ENCODE measurements at places on chromosomes 2 and 18. TPM values are rescaled to one million over a fixed set of nuclear protein-coding genes. Genes with fewer than 3 reads are reported as not detected.
A peak's percentile ranks its signal among the peaks of the same experiment; 100 is the strongest.

DNA sequence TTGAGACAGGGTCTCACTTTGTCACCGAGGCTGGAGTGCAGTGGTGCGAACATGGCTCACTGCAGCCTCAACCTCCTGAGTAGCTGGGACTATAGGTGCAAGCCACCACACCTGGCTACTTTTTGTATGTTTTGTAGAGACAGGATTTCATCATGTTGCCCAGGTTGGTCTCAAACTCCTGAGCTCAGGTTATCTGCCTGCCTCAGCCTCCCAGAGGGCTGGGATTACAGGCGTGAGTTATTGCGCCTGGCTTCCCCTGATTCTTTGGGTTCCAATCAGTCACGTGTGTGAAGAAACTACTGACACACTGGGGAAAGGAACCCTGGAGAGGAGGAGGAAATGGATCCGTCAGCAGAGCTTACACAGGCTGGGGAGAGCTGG, 22.3 kb upstream of the RAB10 start:
- H3K27me3 ChIP-seq, result no peaks in the 10 kb centered on the region
- H3K27ac ChIP-seq, result no peak overlapping the region
- H3K4me1 ChIP-seq, result peaks cover 2% of the 10 kb centered on the region
- H3K4me3 ChIP-seq, result no peak overlapping the region

DNA sequence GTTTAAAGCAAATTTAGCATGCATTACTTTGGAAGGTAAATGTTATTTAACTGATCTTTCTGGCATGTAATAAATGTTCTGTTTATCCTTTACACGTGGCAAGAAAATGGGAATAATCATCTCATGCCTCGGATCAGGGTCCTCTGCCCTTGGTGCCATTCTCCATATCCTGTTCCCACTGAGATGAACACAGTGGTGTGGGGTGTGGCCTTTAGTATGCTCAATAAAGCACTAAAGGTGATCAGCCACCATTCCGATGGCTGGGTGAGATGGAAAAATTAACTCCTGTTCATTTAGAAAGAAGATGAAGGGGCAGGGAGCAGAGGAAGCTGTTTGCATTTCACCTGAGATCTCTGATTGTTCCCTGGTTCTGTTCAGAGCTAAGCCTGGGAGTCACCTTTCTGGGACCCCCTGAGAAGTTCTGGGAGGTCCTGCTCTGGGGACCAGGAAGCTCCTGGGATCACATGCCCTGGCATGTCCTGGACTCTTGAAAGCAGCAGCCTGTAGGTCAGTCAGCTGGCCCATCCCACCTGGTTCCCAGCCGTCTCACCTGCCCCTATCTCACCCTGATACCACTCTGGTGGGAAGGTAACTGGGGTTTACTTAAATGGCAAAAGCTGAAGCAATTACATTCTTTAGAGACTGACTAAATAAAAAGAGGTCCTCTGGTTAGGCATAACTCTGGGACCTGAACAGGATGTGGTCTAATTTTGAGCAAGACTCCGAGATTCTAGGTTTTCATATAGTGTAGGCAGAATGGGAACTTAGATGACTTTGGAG, 288.9 kb upstream of the EPAS1 start:
- H3K36me3 ChIP-seq, result no peaks in the 10 kb centered on the region
- peaks cover 5% of the 10 kb centered on the region for H3K4me1 ChIP-seq
- DNase-seq, result no peak
- H3K4me3 ChIP-seq, result no peak overlapping the region
- H3K27ac ChIP-seq, result no peak overlapping the region

DNA sequence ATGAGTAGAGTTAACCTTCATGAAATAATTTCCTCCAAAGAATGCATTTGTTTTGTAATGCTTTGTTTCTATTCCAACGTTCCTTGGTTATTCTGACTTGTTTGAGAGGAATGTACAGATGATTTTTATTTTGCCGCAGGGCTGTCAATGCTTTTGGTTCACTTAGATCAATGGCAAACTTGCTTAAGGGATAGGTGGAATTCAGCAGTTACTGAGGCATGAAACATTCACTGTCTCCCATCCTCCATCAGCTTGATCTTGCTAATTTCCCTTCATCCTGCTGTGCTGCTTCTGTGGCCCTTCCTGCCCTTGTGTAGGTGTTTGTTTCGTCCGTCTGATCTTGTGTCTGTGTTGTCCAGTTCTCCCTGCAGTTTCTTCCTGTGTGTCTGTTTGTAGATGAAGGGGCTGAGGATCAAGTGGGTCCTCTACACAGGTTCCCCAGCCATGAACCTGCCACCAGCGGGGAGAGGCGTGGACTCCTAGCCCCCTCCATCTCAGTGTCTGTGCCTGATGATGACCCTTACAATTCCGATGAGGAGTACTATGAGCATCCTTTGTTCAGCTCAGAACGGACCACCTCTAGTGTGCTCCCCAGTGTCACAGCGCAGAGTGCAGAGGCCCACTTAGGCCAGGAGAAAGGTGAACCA, 84.2 kb upstream of the UNC80 start:
- H3K4me1 ChIP-seq, result no peaks in the 10 kb centered on the region
- no peaks in the 10 kb centered on the region for H3K27me3 ChIP-seq
- H3K4me3 ChIP-seq, result no peak overlapping the region
- no peaks in the 10 kb centered on the region for H3K36me3 ChIP-seq

GRCh38 chr18:319720-320119, 51.9 kb upstream of the THOC1 start:
- H3K4me3 ChIP-seq, result no peak overlapping the region
- no peak for DNase-seq
- H3K4me1 ChIP-seq, result no peaks in the 10 kb centered on the region

DNA sequence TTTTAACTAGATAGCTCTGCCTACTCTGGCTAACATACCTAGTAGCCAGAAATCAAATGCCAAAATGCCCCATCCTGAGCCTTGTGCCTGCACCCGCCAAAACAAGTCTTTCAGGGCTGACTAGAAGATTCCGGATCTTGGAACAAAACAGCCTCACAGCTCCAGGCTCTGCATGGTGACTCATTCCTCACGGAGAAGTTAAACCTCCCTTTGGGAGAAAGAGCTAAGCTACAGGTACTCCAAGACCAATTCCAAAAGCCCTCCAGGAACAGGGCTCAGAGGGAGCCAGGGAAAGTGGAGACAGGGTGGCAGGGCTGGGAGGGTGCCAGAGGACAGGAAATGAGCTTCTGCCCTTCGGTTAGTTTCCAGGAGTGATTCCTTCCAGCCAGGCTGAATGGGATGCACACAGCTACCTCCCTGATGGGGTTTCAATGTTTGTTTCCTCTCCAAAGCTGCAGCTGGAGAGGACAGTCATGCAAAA, 295.6 kb downstream of the TNS1 start:
- no peak for DNase-seq
- no peaks in the 10 kb centered on the region for H3K27me3 ChIP-seq
- H3K4me3 ChIP-seq, result no peak overlapping the region
- peaks cover 23% of the 10 kb centered on the region for H3K4me1 ChIP-seq

GRCh38 chr2:189179570-189179950, at the start of gene COL5A2:
TSS of gene COL5A2 (minus strand) at chr2:189179761. CDS start at chr2:189179604, 157 bp downstream.
- no peaks in the 10 kb centered on the region for H3K36me3 ChIP-seq
- no peaks in the 10 kb centered on the region for H3K4me1 ChIP-seq
- peak within 1 kb of the TSS; percentile 66 for H3K4me3 ChIP-seq
- peak; percentile 23 for DNase-seq
- peak within 1 kb of the TSS; percentile 87 for H3K27ac ChIP-seq

- H3K36me3 ChIP-seq, result no peaks in the 10 kb centered on the region
- no peaks in the 10 kb centered on the region for H3K4me1 ChIP-seq
- no peak overlapping the region for H3K27ac ChIP-seq
- H3K4me3 ChIP-seq, result no peak overlapping the region
Measured at GRCh38 chr2:197107291-197108269, 181.1 kb upstream of the PGAP1 start.

DNA sequence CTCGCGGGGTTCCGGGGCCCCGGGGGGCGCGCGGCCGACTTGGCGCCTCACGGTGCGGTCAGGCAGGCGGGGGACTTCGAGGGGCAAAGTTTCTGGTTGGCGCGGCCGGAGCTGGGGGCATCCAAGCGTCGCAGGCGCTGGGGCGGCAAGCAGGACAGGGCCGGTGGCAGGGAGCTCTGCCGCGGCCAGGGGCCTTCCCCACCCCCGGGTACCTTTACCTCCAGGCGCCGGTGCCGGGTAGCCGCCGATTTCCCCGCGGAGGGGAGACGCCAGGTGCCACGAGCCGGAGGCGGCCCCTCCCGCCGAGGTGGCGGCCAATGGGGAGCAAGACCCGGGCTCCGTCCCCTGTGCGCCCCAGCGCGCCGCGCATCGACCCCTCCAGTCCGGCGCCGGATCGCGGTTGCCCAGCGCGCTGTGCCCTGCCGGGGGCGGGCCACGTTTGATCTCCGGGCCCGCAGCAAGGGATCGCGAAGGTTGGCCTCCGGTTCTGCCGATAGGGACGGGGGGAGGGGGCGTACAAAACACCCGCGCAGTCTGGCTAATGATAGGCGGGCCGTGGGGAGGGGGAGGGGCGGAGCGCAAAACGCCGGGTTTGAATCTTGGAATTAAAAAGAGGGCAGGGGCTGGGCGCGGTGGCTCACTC, at the start of gene ST8SIA5:
Gene ST8SIA5 (minus strand): TSS at position 495 of the 643 bp plus-strand sequence. CDS start 545 bp downstream, outside the sequence.
- DNase-seq, result no peak
- no peaks in the 10 kb centered on the region for H3K36me3 ChIP-seq
- no peaks in the 10 kb centered on the region for H3K27me3 ChIP-seq
- no peak within 1 kb of the TSS for H3K27ac ChIP-seq

- no peaks in the 10 kb centered on the region for H3K36me3 ChIP-seq
- H3K4me1 ChIP-seq, result no peaks in the 10 kb centered on the region
- H3K27me3 ChIP-seq, result no peaks in the 10 kb centered on the region
- DNase-seq, result no peak
Measured at GRCh38 chr2:186716899-186717298, 23.0 kb downstream of the FAM171B start.

DNA sequence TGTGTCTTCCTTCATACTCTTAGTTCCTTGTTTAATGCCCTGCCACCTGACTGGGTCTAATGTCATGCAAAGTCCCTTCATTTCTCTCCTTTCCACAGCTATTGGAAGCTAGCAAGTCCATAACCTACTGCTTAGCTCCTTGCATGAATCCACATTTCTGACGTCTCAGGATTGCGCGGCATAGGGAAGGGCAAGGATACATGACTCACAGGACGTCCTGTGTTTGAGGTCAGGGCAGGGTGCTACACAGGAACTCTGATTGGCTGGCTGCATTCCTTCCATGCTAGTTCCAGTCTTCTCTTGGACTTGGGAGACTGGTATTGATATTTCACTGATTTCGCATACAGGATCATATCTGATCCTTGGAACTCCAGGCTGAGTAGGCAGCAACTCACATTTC, 137.9 kb downstream of the CDH2 start:
- no peaks in the 10 kb centered on the region for H3K4me1 ChIP-seq
- H3K27me3 ChIP-seq, result no peaks in the 10 kb centered on the region
- DNase-seq, result no peak
- H3K4me3 ChIP-seq, result no peak overlapping the region

GRCh38 chr2:157349949-157350515, 24.4 kb upstream of the ERMN start:
- H3K4me1 ChIP-seq, result no peaks in the 10 kb centered on the region
- no peaks in the 10 kb centered on the region for H3K36me3 ChIP-seq
- DNase-seq, result no peak
- no peak overlapping the region for H3K4me3 ChIP-seq
- no peaks in the 10 kb centered on the region for H3K27me3 ChIP-seq
- H3K27ac ChIP-seq, result no peak overlapping the region

DNA sequence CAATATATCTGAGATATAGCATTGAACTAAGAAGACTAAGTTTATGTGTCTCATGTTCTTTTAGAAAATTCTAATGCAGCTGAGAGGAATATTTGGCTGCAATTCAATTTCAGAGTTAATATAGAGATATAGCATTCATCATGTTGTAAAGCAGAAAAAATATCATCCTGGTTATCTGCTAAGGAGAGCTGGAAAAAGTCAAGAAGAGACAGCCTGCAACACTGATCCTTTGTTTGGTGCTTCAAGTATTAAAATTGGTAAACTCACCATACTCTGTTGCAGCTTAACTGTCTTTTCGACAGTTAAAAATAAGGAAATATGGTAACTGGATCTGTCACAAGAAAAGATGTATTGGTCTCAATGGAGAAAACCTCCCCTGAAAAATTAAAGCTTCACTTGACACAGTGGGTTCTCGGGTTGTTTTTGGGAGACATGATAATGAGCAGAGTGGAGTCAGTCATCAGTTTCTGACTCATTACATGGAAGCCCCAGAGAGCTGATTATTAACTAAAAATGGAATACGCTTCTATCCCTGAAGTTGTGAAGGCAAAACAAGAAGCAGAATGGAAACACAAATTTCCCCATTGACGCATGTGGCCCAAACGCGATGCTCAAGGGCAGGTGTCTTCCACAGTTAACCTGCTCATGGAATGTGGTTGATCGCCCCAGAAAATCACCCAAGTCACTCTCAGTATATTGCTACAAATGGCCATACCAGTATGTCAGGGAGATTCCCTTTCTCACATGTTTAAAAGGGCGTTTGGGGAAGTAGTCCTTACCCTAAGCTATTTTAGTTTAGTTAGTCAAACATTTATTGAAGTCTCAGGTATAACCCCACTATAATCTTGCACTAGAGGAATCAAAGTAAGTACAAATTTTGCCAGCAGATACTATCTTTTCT, 8.2 kb downstream of the BCL2 start:
- DNase-seq, result no peak
- no peak overlapping the region for H3K4me3 ChIP-seq
- H3K27ac ChIP-seq, result no peak overlapping the region
- no peaks in the 10 kb centered on the region for H3K4me1 ChIP-seq
- H3K27me3 ChIP-seq, result no peaks in the 10 kb centered on the region

GRCh38 chr2:9844576-9844975, 1.3 kb downstream of the TAF1B start:
- peak overlapping the region; percentile 95 for H3K4me3 ChIP-seq
- H3K36me3 ChIP-seq, result no peaks in the 10 kb centered on the region
- H3K27me3 ChIP-seq, result no peaks in the 10 kb centered on the region
- peak overlapping the region; percentile 91 for H3K27ac ChIP-seq
- H3K4me1 ChIP-seq, result peaks cover 8% of the 10 kb centered on the region

DNA sequence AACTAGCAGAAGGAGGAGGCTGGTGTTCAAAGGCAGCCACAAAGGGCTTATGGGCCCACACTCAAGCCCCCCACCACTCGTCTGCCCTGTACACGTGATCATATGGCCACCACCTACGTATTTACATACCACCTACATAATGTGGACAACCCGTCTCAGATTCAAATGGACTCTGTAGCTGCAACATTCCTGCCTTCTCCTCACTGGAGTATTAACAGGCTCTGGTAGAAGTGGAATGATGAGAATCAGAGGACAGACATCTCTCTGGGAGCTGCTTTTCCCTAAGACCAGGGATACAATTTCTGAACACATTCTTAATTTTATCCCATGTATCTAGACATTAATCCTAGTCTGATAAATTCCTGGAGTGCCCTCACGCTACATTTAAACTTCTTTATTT, 9.5 kb upstream of the CETN1 start:
- H3K27ac ChIP-seq, result no peak overlapping the region

The NAGK gene
- 40.6 TPM for total RNA-seq

The ADRA2B gene
- total RNA-seq, result 2.1 TPM

The EIPR1 gene
- 24.9 TPM for total RNA-seq

The TCF23 gene
- total RNA-seq, result not detected

The SERPINB7 gene
- total RNA-seq, result not detected
